Stimulated activated CD4-positive, alpha-beta T cell treated with anti-CD3 and anti-CD28 coated beads, Interleukin-15, amount 100 ng/mL, for 24 hours (primary cell): ENCODE measurements at places on chromosomes 6 and 20.

DNA sequence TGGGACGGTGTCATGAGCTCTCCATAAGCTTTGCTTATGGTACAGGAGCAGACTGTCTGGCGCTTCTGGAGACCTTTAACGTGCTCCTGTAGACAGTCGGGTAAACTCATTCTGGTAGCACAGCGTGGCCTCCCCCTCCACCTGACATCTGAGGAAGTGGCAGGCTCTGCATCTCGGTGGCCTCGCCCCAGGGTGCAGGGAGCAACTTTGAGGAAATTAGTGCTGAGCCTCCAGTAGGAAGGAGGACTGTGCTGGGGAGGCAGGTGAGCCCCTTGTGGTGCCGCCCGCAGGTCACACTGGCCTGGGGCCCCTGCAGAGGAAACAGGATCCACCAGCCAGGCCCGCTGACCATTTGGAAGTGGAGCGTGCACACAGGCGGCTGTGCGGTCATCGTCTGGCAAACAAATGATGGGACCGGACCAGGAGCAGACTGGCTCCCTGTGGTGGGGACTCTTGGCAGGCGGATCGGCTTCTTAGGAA, 57.9 kb downstream of the SYNJ2 start:
- DNase-seq = no peak

- no peak for DNase-seq
These were observed 44.2 kb upstream of the ZBP1 start for GRCh38 chr20:57664476-57664875.

DNA sequence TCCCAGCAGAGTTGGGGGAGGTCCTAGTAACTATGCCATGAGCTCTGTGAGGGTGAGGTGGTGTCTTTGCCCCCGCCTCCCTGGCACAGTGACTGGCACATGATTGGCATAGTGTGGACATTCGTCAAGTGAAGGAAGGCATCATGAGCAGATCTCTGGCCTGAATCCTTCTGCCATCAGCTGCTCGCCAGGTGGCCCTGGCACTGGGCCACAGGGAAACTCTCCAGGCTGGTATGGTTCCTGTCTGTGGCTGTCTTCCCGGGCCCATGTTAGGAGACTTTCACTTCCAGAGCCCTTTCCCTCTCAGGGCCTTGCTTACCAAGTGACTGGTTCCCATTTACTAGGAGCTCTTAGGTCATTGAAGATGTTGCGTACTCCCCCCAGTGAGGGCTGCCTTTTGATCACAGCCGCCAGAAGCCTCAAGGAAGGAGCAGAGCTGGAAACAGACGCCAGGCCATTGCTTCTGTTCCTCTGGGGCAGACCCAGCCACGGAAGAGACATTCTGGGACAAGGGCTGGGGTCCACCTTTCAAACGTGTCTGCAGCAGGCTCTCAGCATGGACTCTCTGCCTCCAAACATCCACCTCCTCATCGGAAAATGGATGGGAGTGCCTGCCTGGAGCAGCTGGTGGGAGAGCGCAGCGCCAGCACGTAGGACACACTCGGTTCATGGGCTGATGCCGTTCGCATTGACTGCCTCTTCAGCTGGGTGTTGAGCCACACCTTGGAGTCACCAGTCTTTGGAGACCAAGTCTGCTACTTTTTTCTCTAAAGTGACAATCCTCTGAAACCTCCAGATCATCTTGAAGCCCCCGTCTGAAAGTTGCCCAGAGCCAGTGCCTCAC, 67.2 kb downstream of the PTPN1 start:
- DNase-seq = no peak

- no peak for DNase-seq
These were observed 154.5 kb downstream of the CD83 start for GRCh38 chr6:14271789-14272736.

DNA sequence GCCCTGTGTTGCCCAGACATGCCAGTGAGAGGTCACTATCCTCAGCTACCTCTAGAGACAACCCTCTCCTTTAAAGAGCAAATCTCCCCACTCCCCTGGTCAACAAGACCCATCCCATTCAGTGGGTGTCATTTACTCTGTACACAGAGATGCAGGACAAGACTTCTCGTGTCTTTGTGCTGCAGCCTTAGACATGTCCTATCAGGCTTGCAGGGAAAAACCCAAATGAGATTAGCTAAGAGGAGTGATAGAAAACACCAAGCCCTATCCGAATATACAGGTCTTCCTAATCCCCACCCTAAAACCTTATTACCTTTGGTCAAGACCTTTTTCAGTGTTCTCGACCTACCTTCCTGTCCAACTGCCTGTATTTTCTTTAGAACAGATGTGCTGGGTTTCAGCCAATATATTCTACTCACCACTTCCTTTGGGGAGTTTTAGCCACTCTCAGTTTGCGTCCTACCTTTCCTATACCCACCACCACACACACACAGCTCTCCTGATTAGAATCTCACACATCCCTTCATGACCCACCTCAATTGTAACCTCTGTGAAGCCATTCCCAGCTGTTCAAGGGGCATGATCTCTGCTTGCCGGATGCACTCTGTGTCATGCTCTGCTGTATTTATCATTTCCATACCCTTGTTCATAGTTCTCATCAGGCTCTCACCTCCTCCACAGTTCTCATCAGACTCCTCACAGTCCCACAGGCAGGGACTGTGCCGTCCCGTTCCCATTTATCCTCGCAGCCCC, 39.7 kb downstream of the TRAM2 start:
- DNase-seq = no peak

DNA sequence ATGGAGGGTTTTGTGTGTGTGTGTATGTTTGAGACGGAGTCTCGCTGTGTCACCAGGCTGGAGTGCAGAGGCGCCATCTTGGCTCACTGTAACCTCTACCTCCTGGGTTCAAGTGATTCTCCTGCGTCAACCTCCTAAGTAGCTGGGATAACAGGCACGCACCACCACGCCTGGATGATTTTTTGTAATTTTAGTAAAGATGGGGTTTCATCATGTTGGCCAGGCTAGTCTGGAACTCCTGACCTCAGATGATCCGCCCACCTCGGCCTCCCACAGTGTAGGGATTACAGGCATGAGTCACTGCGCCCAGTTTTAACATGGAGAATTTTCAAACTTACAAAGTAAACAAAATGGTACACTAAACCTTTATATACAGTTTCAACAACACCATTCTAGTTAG, 22.8 kb downstream of the AMD1 start:
- no peak for DNase-seq

- DNase-seq = no peak
These were observed 91.5 kb upstream of the GCM1 start for GRCh38 chr6:53240139-53240538.

DNA sequence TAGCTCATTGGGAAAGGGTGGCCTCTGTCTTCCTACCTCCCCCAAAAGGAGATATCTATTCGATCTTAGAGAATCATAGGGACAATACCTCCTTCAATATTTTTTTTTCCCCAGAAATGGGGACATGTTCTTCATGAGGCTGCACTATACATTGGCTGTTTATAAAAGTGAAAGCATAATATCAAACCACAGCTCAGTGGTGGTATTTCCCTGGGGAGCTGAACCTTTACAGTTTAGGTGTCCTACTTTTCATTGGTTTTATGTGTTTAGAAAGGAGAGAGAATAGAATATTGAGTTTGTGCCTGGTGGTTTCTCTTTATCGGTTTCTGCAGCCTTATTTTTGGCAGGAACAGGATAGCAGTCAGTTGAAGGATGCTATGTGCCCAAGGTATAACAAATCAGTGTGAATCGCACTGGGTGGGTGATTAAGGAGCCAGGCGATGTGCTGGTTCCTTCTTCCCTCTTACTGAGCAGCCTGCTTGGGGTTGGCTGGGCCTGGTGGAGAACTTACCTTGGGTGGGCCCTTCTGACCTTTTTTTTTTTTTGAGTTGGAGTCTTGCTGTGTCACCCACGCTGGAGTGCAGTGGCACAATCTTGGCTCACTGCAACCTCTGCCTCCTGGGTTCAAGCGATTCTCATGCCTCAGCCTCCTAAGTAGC, 25.2 kb downstream of the UST start:
- DNase-seq = no peak

GRCh38 chr20:42123981-42124473, 505.9 kb upstream of the CHD6 start:
- no peak for DNase-seq

DNA sequence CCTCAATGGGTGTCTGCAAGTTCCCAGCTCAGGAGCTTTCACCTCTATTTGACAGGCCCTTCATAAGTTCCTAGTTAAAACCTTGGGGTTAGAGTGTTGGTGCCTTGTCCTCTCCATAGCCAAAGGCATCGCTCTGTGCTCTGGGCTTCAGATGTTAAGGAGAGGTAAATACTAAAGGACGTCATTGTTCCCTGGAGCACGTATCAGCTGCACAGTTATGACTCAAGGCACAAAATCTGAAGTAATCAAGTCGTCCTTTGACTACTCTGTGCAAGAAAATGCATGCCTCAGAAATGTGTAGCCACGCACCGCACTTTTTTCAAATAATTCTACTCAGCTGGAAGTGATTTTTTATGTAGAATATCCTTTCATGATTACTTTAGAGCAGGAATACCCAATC, 240.8 kb upstream of the QKI start:
- no peak for DNase-seq

- no peak for DNase-seq
These were observed 22.9 kb downstream of the CNKSR3 start for GRCh38 chr6:154487367-154488247.

- DNase-seq = no peak
These were observed 25.6 kb downstream of the NFYA start for GRCh38 chr6:41098366-41098765.

DNA sequence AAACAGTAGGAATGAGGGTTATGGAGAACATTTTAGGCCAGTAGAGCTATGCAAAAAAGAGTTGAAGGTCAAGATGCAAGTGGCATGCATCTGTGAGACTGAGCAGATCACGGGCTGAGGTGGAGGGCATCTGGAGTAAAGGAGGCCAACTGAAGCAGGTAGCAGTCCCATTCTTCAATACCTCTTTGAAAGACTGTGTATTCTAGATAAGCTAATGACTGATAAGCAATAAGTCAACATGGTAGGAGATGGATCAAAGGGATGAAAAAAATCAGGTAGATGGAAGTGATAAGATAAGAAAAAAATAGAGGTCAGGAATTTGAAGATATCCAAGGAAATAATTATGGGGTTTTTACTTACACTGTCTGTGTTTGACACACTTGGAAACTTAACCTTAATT, 55.6 kb downstream of the ARMC2 start:
- no peak for DNase-seq

GRCh38 chr6:146190581-146190980, 161.7 kb downstream of the GRM1 start:
- no peak for DNase-seq

DNA sequence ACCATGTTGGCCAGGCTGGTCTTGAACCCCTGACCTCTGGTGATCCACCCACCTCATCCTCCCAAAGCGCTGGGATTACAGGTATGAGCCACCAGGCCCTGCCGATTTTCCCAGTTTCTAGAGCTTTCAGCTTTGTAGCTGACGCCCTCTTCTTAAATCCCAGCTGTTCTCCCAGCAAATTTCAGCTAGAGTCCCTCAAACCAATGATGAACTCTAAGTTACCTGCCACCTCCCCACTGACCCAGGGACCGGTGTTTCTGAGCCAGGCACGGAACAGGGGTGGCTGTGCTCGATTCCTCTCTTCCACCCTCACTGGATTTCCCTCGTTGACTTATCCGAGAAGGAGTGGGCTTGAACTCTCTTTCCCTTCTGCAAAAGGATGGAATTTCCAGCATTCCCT, 39.1 kb downstream of the SUN5 start:
- no peak for DNase-seq

GRCh38 chr20:3863317-3863716, 16.7 kb downstream of the MAVS start:
- DNase-seq = no peak

DNA sequence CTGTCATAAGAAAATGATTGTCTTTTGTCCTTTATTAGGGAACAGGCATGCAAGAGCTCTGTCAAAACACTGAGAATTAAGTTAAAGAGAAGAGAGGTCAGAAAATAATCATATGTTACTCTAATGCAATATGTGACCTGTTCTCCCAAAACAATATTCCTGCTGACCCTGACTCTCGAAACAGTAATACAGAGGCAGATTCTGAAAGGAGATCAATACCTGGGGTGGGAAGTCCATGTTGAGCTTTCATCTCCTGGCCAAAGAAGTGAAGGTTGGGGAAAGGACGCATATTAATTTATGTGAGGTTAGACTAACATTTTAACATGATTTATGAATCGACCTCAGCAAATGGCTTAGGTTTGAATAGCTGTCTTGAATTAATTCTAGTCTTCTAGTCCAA, 243.0 kb downstream of the PTPRK start:
- no peak for DNase-seq

DNA sequence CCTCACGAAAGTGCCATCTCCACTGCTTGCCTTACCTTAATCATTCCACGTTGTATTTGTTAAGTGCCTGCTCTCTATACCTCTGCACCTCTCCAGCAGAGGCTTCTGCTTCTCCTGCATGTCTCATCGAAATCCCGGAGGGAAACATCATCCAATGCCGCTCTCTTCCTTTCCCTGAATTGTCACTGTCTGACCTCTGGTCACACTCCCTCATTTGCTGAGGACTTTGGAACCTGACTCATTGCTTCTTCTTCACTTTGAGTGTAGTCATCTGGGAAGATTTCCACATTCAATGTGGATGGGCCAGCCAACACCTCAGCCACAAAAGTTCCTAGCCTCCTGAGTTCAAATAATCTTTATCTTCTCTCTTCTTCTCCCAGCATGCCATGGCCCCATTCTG, 78.9 kb upstream of the BEND6 start:
- no peak for DNase-seq

GRCh38 chr6:51619042-51619799, 468.2 kb downstream of the PKHD1 start:
- no peak for DNase-seq

DNA sequence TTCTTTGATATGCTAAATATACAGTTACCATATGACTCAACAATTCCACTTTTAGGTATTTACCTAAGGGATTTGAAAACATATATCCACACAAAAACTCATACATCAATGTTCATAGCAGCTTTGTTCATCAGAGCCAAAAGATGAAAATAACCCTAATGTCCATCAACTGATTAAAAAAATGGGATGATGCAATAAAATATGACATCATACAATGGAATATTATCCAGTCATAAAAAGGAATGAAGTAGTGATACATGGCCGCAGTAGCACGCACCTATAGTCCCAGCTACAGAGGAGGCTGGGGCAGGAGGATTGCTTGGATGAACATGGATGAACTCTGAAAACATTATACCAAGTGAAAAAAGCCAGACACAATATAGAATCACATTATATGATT, 101.4 kb upstream of the SIRPA start:
- DNase-seq = no peak

- DNase-seq = no peak
These were observed 56.7 kb upstream of the PSMF1 start for GRCh38 chr20:1061484-1062221.

- DNase-seq = no peak
These were observed 866.8 kb upstream of the FLRT3 start for GRCh38 chr20:15204234-15204633.

GRCh38 chr20:54585217-54585616, 109.8 kb downstream of the DOK5 start:
- DNase-seq = no peak
